ENCODE measurements at places on chromosomes 7 and 10.

- peak; percentile 93 for DNase-seq
Measured at GRCh38 chr7:130998993-130999602, 265.1 kb upstream of the KLF14 start.

DNA sequence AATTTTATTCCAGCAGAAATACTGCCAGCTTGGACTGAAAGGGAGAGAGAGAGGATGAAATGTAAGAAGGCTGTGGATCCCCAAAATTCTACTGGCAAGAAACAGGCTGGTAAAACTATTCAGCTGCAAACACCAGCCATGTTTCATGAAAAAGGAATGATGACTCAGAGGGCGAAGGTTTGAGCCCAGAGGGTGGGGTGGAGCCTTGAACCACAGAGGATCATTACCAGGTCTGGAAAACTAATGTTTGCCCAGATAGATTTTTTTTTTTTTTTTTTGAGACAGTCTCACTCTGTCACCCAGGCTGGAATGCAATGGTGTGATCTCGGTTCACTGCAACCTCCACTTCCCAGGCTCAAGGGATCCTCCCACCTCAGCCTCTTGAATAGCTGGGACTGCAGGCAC, 41.7 kb upstream of the NRF1 start:
- peak; percentile 93 for DNase-seq

- DNase-seq, result no peak
Measured at GRCh38 chr10:103659674-103660363, 166.3 kb downstream of the NEURL1 start.

DNA sequence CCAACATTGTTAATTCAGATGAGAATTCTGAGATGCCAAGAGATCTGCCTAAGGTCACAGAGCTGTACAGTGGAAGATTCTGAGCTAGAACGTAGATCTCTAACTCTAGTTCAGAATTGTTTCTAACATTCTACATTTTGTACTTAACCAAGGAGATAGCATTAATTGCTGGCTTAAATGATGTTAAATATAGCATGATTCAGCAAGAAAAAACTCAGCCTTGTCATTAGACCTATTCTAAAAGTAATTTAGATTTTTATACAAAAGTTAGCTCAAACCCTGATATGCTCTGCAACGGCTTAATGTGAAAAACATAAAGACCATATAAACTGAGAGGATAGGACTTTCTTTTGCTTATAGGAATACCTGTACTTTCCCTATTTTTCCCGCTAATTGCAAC, 3.4 kb upstream of the CCDC71L start:
- no peak for DNase-seq

- DNase-seq, result no peak
Measured at GRCh38 chr7:22662036-22662435, 65.0 kb upstream of the IL6 start.

GRCh38 chr10:96560966-96561887, 25.6 kb downstream of the TM9SF3 start:
- no peak for DNase-seq

DNA sequence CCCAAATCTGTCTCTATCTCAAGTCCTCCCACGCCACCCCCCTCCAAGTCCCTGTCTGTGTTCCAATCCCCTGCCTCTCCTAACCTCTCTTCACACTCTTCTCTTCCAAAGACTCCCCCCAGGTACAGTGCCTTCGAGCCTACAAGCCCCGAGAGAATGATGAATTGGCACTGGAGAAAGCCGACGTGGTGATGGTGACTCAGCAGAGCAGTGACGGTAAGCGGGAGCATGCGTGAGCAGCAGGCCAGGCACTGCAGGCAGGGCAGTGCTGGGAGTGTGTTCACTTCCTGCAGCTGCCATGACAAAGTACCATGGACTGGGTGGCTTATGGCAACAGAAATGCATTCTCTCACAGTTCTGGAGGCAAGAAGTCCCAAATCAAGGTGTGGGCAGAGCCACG, 23.4 kb downstream of the ARHGEF5 start:
- DNase-seq, result no peak

DNA sequence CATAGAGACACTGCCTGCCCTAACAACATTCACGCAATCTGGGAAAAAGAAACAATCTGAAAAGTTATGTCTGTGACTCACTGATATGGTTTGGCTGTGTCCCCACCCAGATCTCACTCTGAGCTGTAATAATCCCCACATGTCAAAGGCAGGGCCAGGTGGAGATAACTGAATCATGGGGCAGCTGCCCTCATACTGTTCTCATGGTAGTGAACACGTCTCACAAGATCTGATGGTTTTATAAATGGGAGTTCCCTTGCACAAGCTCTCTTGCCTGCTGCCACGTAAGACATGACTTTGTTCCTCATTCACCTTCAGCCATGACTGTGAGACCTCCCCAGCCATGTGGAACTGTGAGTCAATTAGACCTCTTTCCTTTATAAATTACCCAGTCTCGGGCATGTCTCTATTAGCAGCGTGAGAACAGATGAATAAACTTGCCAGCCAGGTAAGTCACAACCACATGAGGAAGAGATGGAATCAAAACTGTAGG, 341.5 kb upstream of the AOAH start:
- peak; percentile 94 for DNase-seq

DNA sequence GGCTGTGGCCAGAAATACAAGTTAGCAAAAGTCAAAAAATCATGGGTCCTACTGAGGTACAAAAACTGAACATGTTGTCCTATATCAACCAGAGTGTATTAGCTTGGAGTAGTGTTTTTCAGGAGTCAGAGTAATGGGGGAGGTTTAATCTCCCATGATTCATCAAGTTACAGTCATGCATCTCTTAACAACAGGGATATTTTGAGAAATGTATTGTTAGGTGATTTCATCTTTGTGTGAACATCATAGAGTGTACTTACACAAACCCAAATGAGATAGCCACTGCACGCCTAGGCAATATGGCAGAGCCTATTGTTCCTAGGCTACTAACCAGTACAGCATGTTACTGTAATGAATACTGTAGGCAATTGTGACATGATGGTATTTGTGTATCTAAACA, 14.9 kb upstream of the TES start:
- no peak for DNase-seq
